ENCODE measurements at places on chromosomes 4 and X.
A peak's percentile ranks its signal among the peaks of the same experiment; 100 is the strongest.

DNA sequence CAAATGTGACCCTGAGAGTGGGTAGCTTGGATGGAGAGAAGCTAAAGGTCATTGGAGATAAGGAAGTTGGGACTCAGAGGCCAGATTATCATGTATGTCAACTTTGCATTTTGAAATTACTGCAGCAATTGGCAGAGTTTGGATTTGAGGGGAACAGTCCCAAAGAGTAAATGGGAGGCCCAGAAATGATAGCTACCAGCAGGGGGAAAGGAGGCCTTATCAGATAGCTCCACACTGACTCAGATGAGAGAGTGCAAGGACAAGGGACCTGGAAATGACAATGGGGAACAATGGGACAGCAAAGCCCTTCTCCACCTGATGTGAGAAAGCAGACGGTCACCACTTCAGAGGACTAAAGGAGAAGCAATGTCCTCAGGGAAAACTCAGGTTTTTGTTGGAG lies 201.5 kb upstream of the JADE1 start:
- DNase-seq = no peak

DNA sequence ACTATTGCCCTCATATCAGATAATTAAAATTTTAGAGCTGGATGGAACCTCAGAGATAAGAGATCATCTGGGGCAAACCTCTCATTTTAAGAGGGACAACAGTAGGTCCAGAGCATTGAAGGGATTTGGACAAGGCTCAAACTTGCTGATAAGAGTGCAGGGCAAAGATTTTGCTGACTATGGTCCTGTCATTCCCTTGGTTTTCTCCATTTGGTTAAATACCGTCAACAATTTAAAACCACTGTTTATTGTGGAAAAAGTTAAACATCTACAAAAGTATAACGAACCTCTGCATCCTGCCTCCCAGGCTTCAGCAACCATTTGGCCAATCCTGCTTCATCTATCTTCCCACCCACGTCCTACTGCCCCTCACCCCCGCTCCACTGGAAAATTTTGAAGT lies 10.7 kb upstream of the KIT start:
- no peak for DNase-seq

DNA sequence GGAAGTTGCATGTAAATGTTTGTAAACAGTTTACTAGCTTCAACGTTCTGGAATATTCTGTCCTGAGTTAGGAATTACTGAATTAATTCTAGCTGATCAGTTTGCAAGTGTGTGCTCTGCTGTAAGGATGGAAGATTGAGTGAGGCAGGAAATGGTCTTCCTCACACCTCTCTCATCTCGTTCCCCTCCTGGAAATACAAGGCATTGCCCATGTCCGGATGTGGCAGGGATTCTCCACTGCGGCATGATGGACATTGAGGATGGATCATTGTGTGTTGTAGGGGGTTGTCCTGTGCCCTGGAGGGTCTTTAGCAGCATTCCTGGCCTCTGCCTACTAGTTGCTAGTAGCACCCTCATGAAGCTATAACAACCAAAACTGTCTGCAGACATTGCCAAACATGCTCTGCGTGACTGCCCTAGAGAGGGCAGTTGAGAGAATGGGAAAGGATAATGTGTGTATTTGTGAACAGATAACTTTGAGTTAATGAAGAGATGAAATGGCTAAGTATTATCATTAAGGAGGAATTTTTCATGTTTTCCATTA lies 12.6 kb downstream of the CA5B start:
- DNase-seq = no peak

GRCh38 chrX:32280921-32281320 lies 930.4 kb downstream of the DMD start:
- DNase-seq = no peak

- DNase-seq = no peak
Measured at GRCh38 chr4:109969919-109970318, 57.2 kb downstream of the EGF start.

DNA sequence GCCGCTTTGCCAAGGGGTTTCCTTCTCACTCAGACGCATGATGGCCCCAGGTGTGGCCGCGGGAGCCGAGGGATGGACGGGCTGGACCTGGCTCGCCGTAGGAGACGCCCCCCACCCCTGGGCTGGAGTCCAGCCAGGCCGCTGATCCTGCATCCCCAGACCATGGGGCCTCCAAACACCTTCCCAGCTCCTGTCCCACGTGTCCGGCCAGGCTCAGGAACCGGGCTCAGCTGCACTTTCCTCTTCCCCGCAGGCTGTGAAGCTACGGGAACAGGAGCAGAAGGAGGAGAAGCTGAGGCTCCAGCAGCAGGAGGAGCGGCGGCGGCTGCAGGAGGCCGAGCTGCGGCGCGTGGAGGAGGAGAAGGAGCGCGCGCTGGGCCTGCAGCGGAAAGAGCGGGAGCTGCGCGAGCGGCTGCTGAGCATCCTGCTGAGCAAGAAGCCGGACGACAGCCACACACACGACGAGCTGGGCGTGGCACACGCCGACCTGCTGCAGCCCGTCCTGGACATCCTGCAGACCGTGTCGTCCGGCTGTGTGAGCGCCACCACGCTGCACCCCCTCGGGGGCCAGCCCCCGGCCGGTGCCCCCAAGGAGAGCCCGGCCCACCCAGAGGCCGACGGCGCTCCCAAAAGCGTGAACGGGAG lies 9.1 kb downstream of the AKAP17A start:
- no peak for DNase-seq

GRCh38 chr4:7273738-7274297 lies 81.5 kb downstream of the SORCS2 start:
- DNase-seq = no peak

DNA sequence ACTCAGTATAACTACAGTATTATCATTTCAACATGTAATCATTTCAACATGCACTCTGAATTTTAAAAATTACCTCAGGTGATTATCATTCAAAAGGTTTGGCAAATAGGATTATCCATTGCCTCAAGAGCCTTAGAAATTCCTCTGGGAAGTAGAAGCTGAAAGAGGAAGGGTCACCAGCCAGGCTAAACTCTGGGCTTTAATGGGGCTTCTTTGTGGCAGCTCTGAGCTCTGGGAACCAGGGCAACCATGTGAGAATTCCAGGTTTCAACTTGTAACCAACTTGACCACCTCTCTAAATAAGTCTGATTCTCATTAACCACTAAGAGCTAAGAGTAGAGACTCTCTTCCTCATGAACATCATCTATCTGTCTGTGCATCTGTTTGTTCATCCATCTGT lies 117.2 kb upstream of the MED14 start:
- peak; percentile 94 for DNase-seq

DNA sequence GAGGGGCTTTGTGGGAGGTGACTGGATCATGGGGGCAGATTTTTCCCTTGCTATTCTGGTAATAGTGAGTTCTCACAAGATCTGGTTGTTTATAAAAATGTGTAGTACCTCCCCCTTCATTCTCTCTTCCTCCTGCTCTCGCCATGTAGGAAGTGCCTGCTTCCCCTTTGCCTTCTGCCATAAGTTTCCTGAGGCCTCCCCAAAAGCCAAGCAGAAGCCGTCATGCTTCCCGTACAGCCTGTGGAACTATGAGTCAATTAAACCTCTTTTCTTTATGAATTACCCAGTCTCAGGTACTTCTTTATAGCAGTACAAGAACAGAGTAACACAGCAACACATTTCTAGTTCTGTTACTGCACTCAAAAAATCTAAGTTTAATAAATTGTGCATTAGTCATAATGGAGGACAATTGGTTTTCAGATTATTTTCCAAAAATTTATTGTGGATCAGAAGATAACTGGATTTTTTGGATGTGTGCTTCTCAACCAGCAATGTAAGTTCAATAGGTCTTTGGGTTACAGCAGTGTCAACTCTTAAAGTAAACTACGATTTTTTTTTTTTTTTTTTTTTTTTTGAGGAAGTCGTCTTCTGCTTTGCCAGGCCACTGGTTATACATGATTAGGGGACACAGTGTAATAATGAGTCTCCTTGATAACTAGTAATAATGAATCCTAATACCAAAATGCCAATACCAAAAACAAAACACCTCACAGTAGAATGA lies 69.9 kb downstream of the CHIC2 start:
- DNase-seq = no peak

DNA sequence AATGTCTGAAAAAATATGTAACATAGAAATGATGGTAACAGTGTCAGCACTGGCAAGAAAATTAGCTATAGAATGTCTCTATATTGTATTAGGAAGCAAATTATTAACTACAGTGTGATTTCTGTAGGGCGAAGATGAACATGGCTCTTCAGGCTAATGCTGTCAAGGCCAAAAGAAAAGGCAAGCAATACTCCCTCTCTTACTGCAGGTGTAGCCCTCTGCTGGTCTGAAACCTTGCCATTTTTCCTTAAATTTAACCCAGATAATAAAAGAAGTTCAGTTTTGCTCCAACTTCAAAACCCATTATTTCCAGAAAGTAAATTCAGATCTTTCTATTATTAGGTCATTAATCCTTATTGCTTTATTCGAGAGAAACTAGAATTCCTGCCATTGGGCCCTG lies 215.9 kb downstream of the LRBA start:
- peak; percentile 25 for DNase-seq

- DNase-seq = no peak
Measured at GRCh38 chrX:154696676-154697045, 43.3 kb upstream of the CTAG2 start.

- no peak for DNase-seq
Measured at GRCh38 chr4:184816962-184817361, 8.8 kb downstream of the ACSL1 start.

DNA sequence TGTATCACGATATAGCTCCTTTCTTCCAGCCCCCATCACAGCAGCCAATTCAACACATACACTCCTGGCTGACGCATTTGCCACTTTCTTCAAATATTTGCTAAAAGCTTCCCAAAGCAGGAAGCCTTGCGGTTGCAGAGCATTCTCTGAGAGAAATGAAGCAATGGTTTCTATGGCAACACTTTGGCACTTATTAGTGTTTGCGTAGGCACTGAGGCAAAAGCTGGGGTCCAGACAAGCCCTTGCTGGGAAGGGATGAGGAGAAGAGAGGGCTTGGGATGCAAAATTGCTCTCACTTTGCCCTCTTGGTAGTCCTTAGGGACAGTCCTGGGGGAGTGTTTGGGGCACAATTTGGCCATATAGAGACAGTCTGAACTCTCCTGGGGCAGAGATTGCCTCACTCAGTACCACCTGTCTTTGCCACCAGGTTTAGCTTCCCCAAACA lies 55.0 kb upstream of the PAK3 start:
- DNase-seq = no peak

DNA sequence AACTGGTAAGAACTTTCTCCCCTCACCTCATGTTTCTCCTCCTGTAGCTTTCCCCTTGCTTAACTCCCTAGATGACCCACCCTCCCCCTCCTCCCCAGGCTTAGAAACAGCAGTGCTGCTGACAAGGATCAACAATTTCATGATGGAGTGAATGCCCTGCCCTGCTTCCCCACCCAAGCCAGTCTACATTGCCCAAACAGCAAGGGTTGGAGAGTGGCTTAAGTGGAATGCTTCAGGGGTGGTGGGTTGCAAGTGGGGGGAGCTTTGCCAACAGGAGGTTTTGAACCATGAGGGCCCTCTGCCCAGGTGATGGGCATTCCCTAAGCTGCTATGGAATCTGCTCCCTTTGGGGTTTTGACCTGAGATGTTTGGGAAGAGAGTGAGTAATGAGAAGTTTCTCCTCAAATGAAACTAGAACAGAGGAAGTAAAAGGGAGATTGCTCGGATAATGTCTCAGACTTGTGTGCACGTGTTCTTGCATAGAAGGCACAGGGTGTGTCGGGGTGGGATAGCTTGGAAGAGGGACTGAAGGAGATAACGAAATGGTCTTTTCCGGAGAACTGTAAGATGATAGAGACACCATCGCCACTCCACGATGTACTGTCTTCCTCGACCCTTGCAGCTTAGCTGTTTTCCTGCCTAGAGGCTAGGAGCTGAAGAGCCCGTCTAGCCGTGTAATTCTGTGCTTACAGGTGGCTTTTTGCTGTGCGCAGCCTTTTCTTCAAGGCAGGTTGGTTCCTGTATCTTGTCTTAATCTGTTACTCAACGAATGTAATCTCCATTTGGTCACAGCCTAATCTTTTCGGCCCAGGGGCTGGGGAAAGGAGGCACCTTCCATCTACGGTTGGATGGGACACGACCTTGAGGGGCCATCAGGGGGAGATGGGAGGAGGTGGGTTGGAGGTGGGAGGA lies 10.1 kb downstream of the GDPD2 start:
- DNase-seq = no peak

GRCh38 chr4:32334759-32335158 lies 1614.6 kb downstream of the PCDH7 start:
- no peak for DNase-seq

- DNase-seq = no peak
Measured at GRCh38 chrX:9573282-9574106, 108.6 kb downstream of the TBL1X start.

- no peak for DNase-seq
Measured at GRCh38 chrX:129930941-129931410, 25.0 kb downstream of the UTP14A start.

GRCh38 chr4:91359041-91360031 lies 944.4 kb upstream of the GRID2 start:
- no peak for DNase-seq

GRCh38 chr4:163694385-163694784 lies 199.9 kb downstream of the TMA16 start:
- DNase-seq = no peak

DNA sequence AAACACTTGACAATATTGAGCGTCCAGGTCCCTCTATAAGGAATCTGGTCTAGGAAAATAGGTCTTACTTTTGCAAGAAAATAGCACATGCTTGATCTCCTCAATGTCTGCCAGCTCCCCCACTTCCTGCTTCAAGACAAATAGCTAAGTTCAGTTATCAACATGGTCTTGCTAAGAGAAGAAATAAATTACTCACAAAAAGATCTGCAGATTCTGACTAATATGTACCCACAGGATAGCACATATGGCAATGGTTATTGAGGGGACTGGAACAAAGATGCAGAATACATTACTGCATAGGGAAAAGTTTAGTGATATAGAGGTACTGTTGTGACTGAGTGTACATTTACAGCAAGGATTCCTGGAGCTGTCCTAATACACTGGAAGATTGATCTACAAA lies 457.5 kb upstream of the GRID2 start:
- no peak for DNase-seq

GRCh38 chr4:179709961-179710624 lies 2267.9 kb upstream of the AGA start:
- no peak for DNase-seq

GRCh38 chr4:40055863-40056715 lies 561 bp upstream of the N4BP2 start:
- peak; percentile 59 for DNase-seq

DNA sequence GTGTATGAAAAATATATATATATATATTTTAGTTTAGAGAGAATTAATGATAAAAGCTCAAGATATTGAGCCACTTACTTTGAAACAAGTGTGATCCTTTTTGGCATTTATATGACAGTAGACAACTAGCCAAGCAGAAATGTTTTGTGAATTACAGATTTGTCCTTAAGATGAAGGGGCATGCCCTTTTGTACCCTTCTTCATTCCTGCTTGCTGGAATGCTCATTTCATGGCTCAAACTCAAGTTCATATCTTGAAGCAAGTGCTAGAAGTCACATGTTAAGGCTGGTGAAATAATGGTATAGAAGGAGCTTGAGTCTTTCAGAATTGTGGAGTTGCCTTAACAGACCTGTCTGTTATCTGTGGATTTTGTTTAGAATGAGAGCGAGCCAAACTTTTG lies 203.0 kb downstream of the BMPR1B start:
- DNase-seq = no peak

GRCh38 chr4:44988011-44988410 lies 261.7 kb upstream of the GNPDA2 start:
- DNase-seq = no peak

Measured in HAP-1 (cell line).